Activated naive CD4-positive, alpha-beta T cell (primary cell): ENCODE measurements at places on chromosomes 3 and 15.

DNA sequence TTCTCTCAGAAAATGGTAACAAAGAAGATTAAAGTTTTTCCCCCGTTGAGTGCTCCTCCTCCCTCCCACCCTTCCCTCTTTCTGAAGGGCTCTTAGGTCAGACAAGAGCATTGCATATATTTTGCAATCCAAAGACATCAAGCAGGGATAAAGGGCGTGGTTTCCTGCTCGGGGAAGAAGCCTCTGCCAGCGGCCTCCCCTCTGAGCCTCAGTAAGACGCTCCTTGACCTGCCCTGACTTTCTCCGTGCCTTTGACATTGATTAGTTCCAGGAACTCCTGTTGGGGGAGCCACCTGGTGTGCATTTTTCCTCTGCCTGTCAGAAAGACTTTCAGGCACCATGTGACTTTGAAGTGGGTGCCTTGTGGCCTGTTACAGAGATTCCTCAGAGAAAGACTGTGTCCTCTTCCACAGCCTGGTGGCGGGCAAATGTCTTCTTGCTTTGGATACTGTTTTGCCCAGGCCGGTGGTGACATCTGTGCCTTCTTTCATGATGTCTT, 87.2 kb upstream of the TBL1XR1 start:
- DNase-seq, result no peak

GRCh38 chr3:171620825-171621434, 160.7 kb upstream of the TNIK start:
- DNase-seq, result no peak

DNA sequence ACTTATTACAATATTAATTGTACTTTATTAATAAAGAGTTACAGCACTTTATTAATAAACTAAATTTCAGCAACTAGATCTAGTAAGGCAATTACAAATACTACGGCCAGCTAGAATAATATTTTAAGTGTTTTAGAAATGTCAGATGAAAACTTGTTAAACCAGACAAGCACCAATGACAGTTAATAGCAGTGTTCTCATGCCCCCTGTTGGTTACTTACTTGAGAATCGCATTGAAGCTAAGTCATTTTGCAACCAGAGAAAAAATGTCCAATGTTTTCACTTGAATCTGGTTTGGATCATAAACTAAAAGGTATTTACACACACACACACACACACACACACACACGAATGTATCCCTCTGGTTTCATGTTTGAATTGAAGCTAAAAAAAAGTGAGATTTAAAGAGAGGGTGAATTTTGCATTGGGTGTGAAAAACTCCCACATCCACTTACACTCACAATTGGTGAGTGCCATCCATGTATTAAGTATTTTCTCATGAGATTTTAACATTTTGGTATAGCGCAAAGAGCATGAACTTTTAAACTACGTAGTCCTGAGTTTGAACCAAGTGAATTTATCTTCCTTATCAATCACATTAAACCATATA, 347.7 kb downstream of the ZBBX start:
- no peak for DNase-seq

DNA sequence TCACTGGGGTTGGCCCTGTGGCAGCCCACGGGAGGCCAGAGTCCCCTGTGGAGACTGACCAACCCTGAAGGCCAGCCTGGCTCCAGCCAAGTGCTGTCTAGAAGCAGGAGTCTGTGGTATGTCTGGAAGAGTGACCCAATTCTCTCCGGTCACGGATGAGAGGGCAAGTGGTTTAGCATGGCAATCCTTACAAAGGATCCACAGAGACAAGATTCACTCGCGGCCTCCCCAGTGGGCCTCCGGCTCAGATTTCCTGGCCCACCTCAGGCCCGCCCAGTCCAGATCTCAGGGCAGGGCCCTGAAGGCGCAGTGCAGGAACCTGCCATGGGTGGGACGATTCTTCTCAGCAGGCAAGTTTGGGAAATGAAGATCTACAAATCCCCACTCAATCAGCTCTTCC, 5.0 kb upstream of the BCL2L10 start:
- DNase-seq, result no peak

GRCh38 chr3:37985637-37986320, 4.8 kb upstream of the VILL start:
- DNase-seq, result no peak

- no peak for DNase-seq
Observed at GRCh38 chr3:79154865-79155264, 612.9 kb downstream of the ROBO1 start.

DNA sequence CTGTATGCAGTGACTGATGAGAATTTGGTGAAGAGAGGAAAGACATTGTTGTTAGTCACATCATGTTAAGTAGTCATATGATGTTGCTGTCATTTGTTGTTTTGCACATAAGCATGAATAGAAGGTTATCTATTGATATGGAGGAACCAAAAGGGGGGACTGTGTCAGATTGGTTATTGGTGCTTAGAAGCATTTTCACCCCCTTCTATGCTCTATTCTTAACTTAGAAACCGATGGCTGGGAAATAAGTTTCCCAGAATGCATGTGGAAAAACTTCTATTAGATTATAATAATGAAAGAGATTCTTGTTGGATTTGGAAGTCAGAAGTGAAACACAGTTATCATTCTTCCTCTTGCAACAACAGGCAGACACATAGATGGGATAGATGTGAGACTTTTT, 33.2 kb upstream of the CADM2 start:
- no peak for DNase-seq

DNA sequence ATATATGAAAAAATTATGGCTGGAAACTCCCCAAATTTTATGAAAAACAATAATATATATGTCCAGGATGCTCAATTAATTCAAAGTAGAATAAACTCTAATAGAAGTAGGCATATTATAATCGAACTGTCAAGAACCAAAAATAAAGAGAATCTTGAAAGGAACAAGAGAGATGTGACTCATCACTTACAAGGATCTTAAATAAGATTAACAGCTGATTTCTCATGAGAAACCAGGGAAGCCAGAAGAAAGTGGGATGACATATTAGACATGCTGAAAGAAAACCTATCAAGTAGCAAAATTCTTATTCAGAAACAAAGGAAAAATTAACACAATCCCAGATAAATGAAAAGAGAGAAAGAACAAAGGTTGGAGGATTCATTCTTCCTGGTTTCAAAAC, 66.8 kb downstream of the FAIM start:
- DNase-seq, result no peak

- peak; percentile 78 for DNase-seq
Observed at GRCh38 chr3:154323891-154324738, at the start of gene DHX36. Gene DHX36 (minus strand): TSS chr3:154324487. CDS start chr3:154324416, 71 bp downstream.

- DNase-seq, result no peak
Observed at GRCh38 chr3:132593947-132594323, 3.1 kb upstream of the ACKR4 start.

- DNase-seq, result no peak
Observed at GRCh38 chr3:37729119-37729518, 132.6 kb upstream of the CTDSPL start.

GRCh38 chr3:128335621-128336296, 130.9 kb downstream of the DNAJB8 start:
- DNase-seq, result no peak

DNA sequence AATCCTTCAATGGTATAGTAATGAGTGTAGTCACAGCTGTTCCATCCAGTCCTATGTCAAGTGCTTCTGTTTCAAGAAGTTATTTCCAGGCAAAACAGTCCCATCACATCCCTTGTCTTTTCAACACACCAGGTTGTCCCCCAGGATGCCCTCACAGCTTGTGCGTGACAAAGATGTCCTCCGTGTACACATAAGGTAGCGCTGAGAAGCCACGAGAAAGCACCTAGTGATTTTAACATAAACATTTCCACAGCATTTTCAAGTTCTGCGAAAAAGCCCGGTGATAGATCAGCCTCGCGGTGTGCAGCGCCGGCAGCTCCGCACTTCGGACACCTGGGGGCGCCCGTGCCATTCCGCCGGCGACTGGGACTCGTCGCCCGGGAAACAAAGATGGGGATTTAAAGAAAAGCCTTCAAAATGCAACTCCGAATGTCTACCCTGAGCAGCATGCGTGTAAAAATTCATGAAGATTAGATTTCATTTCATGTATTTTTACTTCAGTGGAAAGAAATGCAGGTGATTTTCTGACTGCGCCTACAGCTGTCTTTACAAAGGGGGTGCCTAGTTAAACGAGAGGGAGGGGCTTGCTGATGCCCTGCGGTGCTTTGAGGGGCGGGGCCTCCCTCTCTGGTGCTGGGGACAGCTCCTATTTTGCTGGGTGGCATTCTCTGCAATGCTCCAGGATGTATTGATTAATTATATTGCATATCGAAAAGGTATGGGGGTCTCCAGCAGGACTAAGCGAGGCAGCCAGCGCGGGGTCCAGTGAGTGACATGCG, 49.9 kb downstream of the KY start:
- DNase-seq, result peak; percentile 13

DNA sequence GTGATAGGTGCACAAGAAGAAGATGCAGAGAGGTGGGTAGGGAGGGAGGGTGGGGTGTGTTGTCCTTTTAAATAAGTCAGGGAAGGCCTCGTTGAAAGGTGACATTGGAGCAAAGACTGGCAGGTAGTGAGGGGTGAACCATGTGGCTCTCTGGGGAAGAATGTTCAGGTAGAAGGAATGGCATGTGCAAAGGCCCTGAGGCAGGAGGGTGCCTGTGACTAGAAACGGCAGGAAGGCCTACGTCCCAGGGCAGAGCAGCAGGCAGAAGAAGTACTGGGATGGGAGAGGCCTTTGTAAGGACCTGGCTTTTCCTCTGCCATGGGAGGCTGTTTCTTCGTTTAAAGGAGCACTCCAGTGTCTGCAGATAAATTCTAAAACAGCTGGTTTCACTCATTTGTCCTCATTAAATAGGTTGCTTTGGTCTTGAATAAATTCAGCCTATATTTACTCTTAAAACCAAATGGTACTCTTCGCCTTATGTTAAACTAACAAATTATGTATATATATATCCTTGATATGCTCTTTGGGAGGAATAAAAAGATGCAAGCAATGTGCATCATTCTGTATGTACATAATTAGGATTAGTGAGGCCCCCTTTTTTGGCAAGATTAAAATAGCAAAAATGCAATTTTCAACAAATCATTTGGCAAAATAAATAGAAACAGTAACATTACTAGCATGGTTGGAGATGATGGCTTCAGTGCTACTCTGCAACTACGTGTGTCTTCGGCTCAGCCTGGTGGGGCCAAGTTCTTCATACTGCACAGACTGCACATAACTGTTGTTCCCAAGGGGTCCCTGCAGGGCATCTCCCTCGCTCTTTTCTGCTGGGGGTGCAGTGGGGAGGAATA, 151.4 kb downstream of the KLF13 start:
- DNase-seq, result no peak
